Right atrium auricular region (tissue), 2 donors: ENCODE measurements at places on chromosomes 4 and X.

GRCh38 chr4:37872310-37872988 lies 18.4 kb upstream of the TBC1D1 start:
- H3K27me3 ChIP-seq = no peaks in the 10 kb centered on the region
- DNase-seq = no peak
- H3K4me1 ChIP-seq = no peaks in the 10 kb centered on the region
- no peak overlapping the region for H3K4me3 ChIP-seq

- no peaks in the 10 kb centered on the region for H3K4me1 ChIP-seq
- H3K36me3 ChIP-seq = no peaks in the 10 kb centered on the region
- H3K27me3 ChIP-seq = no peaks in the 10 kb centered on the region
- no peak overlapping the region for H3K4me3 ChIP-seq
Measured at GRCh38 chr4:40299811-40300292, 35.3 kb upstream of the CHRNA9 start.

DNA sequence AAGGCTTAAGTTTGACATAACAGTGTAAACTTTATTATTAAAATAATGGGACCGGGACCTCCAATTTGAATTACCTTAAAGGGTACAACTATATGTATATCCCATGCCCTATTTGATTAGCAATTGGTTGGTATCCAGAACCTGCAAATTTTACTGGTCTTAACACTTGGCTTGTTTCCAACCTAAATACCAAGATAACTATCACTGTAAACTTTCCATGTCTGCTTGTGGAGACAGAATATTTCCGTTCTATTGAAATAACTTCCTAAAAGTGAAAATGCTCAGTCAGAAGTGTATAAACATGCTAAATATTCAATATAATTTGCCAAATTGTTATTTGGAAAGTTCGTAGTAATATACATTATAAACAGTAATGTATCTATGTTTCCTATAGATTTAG lies 154.0 kb downstream of the TMEM47 start:
- no peaks in the 10 kb centered on the region for H3K36me3 ChIP-seq
- no peak overlapping the region for H3K4me3 ChIP-seq
- no peak overlapping the region for H3K27ac ChIP-seq
- H3K27me3 ChIP-seq = no peaks in the 10 kb centered on the region

DNA sequence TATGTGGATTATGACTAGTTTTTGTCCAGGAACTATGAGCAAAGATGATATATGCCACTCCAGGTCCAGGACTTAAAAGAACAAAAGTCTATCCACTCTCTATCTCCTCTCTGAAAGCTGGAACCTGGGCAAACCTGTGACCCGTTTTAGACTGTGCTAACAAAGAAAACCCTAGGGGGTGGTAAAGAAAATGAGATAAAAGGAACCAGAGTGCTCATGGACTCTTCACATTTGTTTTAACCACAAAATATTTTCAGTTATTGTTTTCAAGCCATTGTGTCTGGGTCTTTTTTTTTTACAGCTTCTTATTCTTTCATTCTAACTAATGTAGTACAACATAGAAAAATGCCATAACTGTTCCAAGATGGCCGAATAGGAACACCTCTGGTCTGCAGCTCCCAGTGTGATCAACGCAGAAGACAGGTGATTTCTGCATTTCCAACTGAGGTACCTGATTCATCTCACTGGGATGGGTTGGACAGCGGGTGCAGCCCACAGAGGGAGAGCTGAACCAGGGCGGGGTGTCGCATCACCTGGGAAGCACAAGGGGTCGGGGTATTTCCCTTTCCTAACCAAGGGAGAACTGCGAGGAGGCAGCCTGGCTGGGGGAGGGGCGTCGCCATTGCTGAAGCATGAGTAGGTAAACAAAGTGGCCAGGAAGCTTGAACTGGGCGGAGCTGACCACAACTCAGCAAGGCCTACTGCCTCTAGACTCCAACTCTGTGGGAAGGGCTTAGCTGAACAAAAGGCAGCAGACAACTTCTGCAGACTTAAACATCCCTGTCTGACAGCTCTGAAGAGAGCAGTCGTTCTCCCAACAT lies 45.1 kb downstream of the CHM start:
- no peaks in the 10 kb centered on the region for H3K27me3 ChIP-seq
- H3K4me1 ChIP-seq = no peaks in the 10 kb centered on the region
- no peak for DNase-seq
- H3K27ac ChIP-seq = no peak overlapping the region
- no peaks in the 10 kb centered on the region for H3K36me3 ChIP-seq

GRCh38 chr4:113406723-113407016 lies 354.9 kb downstream of the CAMK2D start:
- no peak for DNase-seq
- H3K27ac ChIP-seq = no peak overlapping the region
- no peaks in the 10 kb centered on the region for H3K27me3 ChIP-seq
- H3K4me1 ChIP-seq = no peaks in the 10 kb centered on the region

DNA sequence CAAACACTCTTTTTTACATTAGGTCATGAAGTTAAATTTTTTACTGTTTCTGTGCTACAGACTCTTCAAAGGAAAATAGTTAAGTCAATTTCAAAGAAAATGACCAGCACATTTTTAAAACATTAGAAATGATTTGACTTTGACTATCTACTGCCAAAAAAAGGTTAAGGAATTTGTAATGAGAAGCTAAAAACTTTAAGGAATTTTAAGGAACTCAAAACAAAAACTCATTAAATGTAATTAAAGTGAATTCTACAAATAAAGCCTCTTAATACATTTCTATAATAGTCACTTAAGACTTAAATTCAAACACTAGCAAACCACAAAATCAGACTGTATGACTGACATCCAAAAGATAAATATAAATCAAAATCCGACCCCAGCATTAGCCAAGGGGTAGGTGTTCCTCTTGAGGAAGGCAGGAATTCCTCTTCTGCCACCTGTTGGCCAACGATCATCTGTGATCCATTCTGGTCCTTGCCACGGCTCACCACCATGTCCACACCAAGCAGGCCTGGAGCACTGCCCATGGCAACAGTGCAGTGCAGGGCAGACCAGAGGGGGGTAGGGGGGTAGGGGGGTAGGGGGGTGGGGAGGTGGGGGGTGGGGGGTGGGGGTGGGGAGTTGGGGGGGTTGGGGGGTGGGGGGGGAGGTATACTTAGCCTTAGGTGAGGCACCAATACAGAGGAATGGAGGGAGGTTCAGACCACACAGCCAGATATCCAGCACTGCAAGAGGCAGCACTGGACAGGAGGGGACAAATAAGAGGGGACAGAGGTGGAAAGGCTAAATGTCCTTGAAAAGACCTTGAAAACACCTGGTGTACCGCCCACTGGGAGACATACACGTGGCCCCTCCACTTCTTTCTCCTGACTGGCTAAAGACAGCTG lies 287.4 kb downstream of the CHIC1 start:
- H3K27me3 ChIP-seq = no peaks in the 10 kb centered on the region
- DNase-seq = no peak
- peaks cover 34% of the 10 kb centered on the region for H3K4me1 ChIP-seq
- H3K36me3 ChIP-seq = no peaks in the 10 kb centered on the region
- peak overlapping the region; percentile 53 for H3K27ac ChIP-seq
- peak overlapping the region; percentile 37 for H3K4me3 ChIP-seq

- no peak overlapping the region for H3K27ac ChIP-seq
- H3K4me1 ChIP-seq = no peaks in the 10 kb centered on the region
- DNase-seq = no peak
- H3K4me3 ChIP-seq = no peak overlapping the region
- H3K36me3 ChIP-seq = no peaks in the 10 kb centered on the region
- H3K27me3 ChIP-seq = no peaks in the 10 kb centered on the region
Measured at GRCh38 chr4:48431401-48431800, 51.7 kb upstream of the SLC10A4 start.
